ENCODE measurements at places on chromosomes 6 and 20.

DNA sequence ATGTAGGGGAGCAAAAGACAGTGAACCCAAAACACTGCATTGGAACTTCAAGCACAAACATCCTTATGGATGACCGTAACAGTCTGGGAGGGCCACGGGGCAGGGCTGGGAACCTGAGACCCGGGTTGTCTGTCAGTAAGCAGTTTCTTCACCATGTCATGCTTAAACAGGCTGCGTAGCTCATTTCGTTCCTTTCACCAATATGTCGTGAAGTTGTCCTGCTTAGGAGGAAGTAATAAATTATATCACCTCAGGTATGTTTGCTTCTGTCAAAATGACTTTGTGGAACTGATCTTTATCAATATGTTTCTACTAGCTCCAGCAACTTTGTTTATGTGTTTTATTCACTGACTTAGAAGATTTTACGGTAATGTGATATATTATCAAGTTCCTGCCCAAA, 12.4 kb upstream of the MAK start:
- no peak for DNase-seq

DNA sequence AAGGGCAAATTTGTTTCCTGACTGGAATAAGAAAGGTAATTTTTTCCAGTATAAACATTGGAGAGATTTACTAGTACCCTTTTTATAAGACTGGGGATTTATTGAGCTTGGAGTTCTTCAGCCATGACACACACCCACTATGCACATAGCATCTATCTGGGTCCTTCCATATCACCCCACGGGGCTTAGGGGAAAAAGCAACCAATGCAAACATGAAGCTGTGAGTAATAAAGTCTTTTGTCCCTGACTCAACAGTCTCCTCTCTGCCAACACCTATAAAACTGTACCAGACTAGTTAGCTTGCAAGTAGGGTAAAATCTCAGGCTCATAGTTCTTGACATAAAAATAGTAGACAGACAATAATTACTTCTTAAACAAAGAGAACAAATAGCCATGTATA, 23.4 kb downstream of the COL21A1 start:
- DNase-seq: no peak

DNA sequence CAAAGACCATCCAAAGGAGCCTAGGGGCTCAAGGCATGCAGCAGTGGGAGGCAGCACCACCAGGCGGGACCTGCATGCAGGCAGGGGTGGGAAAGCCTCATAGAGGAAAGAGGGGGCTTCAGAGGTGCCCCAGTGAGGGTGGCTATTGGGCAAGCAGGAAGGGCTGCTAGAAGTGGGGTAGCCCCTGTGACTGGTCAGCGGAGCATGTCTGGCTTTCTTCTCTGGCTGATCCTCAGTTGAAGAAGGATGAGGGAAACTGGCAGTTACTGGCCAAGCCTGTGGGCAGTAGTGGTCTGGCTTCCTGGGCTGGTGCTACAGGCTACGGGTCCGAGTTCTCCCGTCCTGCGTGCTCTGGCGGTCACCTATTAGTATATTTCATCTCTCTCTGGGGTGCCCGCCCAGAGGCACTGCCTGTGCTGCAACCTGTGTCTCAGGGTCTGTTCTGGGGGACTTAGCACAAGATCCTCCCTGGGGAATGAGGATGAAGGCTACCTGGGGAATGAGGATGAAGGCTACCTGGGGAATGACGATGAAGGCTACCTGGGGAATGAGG, 35.9 kb upstream of the CST7 start:
- DNase-seq: no peak

GRCh38 chr6:119915971-119916370, 566.4 kb upstream of the MAN1A1 start:
- DNase-seq: no peak

DNA sequence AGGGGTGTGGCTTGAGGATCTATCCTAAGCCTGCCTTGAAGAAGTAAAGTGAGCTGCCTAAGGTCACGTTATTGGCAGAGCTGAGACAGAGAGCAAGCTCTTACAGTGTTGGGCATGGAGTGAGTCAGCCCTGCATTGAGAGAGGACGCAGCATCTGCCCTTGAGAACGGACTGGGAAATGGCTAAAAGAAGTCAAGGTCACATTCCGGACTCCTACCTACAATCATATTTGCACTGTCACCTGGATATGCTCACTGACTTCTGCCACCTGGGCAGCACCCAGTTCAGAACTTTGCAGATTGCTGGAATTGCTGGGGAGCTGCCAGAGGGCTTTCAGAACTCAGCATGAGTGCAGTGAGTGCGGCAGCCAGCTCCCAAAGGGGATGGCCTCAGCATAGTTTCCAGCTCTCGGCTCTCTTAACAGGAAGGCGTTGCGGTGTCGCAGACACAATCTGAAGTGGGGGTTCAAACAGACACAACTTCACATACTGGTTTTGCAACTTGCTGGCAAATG, 199.3 kb upstream of the SGK1 start:
- no peak for DNase-seq

DNA sequence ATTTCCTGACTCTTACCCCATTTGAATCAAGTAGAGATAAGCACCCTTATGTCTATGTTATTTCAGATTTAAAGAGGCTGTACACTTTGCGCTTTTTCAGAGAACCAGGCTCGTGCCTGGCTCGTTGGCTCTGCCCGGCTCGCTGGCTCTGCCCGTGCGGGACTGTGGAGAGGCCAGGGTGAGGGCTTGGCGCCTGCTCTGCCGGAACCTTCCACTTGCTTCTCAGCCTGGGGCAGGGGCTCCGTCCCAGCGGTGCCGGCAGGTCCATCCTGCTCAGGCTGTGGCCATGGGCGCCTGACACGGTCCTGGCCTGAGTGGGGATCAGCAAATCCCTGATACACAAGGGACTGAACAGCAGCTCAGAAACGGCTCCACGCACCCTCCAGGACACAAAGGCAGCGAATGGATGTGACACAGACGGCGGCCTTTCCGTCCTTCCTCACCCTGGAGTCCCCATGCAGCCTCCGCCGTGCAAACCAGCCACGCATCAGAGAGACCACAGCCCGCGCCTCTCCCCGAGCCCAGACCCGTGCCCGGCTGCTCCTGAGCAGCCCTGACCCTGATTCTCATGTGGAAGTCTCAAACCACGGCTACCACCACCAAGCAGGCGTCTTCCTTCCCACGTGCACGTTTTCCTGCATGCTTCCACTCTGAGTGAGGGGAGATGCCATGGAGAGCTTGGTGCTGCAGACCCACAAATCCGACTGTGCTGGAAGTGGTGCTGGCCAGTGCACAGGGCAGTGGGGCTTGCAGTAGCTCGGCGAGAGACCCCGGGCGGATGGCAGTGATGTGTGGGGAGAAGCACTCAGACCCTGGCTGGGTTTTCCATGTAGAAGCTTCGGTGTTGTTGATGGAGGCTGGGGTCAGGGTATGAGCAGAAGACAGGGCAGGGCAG, 233.9 kb downstream of the ERMARD start:
- DNase-seq: no peak

GRCh38 chr6:36755435-36756348, 58.1 kb downstream of the RAB44 start:
- DNase-seq: no peak

GRCh38 chr6:15384901-15385300, 139.0 kb downstream of the JARID2 start:
- no peak for DNase-seq

GRCh38 chr6:109050012-109050411, 44.6 kb downstream of the SESN1 start:
- no peak for DNase-seq

DNA sequence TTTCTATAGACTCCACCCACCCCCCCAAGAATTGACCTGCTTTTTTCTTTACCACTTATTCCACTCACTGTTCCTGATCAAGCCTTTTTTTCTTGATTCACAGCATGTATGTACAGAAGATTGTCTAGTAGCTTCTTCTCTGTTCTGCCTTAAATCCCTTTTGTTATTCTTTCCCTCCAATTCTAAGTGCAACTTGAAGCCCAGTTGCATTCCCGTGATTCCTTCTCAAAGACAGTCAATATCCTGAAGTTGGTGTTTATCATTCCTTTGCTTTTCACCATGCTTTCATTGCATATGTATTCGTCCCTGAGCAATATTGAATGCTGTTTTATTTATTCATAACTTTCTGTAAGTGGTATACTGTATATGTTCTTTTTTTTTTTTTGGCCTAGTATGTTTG, 21.0 kb downstream of the XRN2 start:
- no peak for DNase-seq

- no peak for DNase-seq
Observed at GRCh38 chr20:47007826-47008655, 113.4 kb downstream of the EYA2 start.

- no peak for DNase-seq
Observed at GRCh38 chr20:20593447-20594170, 118.8 kb downstream of the RALGAPA2 start.

- DNase-seq: no peak
Observed at GRCh38 chr20:25525867-25526266, 59.5 kb downstream of the NINL start.

- no peak for DNase-seq
Observed at GRCh38 chr20:19785983-19786285, 27.9 kb downstream of the RIN2 start.

DNA sequence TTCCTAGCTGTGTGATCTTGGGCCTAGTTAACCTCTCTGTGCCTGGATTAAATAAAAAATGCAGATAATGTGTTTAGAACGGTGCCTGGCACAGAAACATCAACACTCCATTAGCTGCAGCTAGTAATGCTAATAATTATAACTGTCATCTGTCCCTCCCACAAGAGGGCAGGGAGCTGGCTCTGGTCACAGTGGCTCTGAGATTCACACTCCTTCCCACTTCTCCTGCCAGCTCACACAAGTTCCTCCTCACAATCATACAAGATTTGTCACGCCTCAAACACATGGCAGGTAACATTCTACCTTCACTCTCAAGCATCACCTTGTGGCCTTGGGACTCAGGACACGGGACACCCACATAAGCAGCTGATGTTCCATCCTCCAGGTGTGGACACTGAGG, 2.4 kb downstream of the ADA start:
- no peak for DNase-seq

DNA sequence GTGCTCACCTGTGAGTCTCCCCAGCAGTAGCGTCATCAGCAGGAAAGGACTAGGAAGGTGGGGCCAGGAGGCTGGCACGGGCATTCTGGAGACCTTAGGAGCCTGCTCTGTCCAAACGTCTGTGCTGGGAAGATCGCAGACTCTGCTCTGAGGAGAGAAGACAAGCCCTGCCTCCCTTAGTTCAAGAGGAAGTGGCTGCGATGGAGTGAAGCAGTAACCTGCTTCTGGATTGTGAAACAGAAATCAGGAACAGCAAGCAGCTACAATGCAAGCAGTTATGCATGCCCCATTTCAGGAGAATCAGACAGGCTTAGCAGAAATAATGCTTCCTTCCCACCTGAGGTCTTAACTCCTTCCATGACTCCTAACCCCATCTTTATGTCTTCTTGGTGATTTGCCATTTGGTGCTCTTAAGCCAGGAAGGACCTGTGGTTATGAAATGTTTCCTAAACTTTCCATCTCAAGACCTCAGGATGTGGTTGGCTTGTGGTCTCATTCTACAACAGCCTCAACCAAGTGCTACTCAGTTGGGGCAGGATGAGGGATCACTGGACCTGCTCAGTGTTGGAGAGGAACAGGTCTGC, at the start of gene SIRPB1:
SIRPB1 (minus strand) TSS at position 149 of the 584 bp plus-strand sequence; CDS start at position 84, 65 bp downstream.
- no peak for DNase-seq

DNA sequence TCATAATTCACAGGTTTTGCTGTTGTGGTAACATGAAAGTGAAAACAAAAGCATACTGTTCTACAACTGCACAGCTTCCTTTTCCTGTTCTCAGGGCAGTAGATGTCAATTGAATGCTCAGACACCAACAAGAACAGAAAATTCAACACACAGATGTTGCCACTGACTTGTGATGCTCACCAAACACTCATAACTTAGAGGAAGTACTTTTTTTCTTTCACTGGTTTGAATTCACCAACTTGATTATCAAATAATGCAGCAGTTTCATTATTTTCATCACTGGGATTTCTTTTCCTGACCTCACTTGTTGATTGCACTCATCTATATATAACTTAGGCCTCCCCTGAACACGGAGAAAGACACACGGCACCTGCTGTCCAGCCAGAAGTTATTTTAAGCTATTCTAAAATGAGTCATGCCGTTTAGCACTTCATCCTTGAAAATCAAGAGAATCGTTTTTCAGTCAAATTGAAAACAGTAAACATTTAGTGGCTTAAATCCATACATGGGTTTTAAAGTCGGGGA, 949 bp downstream of the TXLNB start:
- DNase-seq: no peak

DNA sequence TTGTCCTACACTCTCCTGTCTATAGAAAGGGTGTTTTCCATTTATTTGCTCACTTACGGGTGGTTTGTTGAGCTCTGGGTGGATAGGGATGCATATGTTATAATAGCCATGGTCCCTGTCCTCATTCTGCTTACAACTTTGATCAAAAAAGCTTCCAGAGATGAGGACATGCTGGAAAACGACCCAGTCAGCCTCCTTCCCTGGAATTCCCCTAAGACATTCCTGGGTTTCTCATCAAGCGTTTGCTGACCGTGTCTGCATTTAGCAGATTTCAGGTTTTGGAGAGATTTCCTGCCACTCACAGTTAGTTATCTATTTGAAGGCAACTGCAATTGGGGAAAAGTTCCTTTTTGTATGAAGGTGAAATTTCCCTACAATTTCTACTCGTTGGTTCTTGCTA, 152.8 kb upstream of the AFDN start:
- no peak for DNase-seq

DNA sequence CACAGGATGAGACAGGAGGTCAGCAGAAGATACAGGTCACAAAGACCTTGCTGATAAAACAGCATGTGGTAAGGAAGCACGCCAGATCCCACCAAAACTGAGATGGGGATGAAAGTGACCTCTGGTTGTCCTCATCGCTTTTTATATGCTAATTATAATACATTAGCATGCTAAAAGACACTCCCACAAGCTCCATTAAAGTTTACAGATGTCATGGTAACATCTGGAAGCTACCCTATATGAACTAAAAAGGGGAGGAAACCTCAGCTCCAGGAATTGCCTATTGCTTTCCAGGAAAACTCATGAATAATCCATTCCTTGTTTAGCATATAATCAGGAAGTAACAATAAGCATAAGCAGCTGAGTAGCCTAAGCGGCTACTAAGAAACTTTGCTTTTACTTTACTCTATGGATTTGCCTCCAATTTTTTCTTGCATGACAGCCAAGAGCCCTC, 8.4 kb upstream of the RIN2 start:
- no peak for DNase-seq

DNA sequence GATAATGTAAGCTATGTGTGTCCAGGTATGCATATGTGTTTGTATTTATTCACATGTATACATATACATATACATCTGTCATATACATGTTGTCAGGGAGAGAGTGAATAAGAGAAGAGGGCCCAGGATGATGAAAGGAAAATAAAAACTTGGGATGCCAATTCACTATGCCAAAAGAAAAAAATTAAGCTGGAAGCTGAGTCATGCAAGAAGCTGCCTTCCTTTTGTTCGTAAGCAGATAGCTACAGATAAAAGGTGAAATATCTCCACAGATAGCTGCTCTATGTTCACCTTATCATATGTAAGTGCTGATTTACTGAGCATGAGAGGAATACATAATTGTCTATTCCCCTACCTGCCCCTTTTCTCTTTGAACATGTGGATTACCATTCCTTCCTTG, 579.9 kb downstream of the EPM2A start:
- DNase-seq: no peak

All from cortex of kidney (tissue), 1 donor.